ENCODE measurements at places on chromosomes 7 and 10.

DNA sequence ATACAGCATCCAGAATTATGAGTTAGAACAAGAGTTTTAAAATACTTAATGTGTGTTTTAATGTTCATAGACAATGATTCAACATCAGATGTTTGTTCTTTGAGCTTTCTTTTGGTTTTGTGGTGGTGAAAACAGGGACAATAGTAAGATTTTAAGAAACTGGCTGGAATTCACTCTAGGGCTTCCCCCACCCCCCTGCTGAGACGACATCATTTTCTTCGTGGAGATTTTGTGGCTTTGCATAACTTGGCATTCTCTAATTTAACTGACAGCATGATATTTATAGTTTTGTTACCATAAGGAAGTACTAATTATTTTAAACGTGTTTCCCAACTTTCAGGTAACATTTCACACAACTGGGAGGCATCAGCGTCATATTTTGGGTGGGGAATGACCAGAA lies 184.1 kb downstream of the BICC1 start:
- DNase-seq, result no peak

GRCh38 chr10:70952921-70953320 lies 64.6 kb upstream of the PCBD1 start:
- DNase-seq, result no peak

GRCh38 chr7:50156706-50157105 lies 63.7 kb upstream of the ZPBP start:
- no peak for DNase-seq

DNA sequence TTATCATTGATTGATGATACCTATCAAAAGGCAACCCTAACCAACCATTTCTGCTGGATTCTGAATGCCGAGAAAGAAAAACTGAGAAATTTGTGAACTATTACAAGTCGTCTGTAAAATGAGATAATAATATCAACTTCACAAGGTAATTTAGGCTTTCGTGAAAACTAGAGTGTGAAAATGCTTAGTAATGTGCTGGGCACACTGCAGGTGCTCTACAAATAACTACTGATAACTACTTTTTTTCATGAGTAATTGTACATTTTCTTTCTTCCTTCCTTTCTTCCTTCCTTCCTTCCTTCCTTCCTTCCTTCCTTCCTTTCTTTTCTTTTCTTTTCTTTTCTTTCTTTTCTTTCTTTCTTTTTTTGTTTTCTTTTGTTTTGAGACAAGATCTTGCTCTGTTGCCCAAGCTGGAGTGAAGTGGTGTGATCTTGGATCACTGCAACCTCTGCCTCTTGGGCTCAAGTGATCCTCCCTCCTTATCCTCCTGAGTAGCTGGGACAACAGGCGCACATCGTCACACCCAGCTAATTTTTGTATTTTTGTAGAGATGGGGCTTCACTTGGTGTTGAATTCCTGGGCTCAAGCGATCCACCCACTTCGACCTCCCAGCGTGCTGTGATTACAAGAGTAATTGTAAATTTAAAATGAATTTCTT lies 42.9 kb downstream of the BMPR1A start:
- no peak for DNase-seq

DNA sequence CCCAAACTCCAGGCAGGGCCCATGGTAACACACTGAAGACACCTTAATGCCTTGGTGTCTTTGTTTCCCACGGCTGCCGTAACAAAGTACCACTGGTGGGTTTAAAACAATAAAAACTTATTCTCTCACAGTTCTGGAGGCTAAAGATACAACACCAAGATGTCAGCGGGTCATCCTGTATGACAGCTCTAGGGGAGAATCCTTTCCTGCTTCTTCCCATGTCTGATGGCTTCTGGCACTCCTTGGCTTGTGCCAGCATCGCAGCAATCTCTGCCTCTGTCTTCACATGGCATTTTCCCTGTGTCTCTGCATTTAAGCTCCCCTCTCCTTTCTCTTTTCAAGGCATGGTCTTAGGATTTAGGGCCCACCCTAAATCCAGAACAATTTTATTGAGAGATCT lies 33.1 kb downstream of the PRSS2 start:
- no peak for DNase-seq

DNA sequence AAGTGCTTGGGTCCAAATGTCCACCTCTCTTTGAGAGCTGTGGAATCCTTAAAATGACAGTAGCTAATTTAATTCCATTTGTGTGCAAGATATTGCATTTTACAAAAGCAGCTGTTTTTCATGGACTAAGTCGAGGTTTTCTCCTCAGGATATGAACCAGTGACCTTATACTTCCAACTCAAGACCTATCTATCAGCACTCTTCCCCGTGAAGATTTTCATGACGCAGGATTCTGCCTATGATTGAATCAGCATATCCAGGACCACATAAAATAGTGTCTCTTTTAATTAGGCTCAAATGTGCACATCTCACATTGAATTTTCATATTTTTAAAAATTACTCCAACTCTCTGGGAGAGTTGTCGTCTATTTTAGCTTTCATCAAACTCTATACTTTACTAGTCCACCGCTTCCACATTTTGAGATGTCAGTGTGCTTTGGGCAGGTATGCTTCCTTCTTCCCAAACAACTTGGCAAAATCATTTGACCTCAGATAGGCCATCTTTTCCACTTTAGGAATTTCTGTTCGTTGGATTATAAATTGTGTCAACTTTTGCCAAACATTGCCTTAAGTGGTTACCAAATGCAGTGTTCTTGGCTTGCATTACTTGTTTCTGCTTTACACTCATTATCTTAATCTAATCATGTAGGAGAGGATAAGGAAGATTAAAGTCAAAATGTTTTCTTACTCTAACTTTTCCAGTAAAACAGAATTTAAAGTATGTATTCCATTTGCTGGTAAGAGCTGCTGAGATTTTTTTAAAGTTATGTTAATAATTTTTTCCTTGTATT lies 39.4 kb downstream of the SEMA3A start:
- DNase-seq, result peak; percentile 60

- peak; percentile 19 for DNase-seq
Measured at GRCh38 chr7:155291045-155291530, 6.6 kb upstream of the INSIG1 start.

GRCh38 chr7:2594599-2594998 lies 35.8 kb downstream of the IQCE start:
- DNase-seq, result no peak

DNA sequence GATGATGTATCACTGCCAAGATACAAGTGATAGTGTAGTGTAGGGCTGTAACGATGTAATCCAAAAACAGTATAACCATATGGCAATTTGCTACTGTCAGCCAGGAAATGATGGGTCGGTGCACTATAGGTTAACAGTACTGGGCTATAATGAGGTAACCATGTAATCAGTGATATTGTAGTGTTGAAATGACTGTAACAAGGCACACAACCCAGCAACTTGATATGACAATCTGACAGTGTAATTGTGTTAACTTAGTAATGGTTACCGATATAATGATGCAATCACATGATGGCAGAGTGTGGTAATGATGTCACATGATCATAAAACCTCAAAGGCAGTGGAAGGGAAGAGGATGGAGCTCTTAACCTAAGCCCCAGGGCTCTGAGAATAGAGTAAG lies 73.8 kb upstream of the SLF2 start:
- no peak for DNase-seq

DNA sequence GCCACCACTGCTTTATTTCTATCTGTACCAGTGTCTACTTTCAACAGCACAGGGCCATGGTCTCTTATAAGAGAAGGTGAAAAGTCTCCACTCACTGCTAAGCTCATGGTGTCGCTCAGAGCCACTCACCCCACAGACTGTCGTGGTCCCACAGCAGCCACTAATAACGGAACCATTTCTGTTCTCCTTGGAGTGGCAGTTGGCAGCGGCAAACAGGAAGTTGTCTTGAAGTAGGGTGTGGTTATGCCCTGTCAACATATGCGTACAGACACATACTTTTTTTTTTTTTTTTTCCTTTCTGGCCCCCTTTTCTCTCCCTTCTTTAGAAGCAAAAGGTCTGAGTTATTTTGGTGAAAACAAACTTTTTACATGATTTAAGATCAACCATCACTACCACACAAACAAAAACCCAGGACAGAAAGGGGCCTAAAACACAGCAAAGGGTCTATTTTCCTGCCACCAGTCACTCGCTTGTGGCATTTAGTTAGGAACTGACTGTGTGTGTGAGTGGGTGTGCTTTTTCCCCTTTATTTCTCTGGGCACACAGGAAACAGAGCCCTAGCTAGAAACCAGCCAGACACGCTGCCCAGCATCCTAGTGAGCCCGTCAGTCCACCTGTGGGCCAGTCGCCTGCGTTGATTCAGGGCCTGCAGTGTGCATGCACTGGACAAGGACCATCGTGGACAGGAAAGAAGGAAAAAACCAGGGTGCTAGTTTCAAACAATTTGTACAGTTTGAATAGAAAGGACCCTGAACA lies 96.7 kb upstream of the EFCAB10 start:
- no peak for DNase-seq

DNA sequence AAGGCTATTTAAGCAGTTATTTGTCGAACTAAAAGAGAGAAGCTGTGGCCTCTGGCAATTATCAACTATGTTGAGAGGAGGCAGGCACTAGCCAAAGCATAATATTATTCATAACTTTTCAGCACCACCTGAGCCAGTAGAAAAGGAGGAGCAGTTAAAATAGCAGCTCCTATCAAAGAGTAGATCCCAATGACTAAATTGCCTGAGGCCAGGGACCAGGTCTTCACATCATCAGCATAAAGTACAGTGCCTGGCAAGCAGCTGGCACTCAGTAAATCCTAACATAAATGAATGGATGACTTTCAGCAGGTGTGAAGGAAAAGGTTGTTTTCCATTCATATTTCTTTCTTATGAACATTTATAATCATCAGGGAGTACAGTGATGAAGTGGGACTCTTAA lies 309.0 kb upstream of the IMMP2L start:
- DNase-seq, result no peak

GRCh38 chr10:13684252-13684791 lies 97.6 kb downstream of the PRPF18 start:
- DNase-seq, result peak; percentile 17

DNA sequence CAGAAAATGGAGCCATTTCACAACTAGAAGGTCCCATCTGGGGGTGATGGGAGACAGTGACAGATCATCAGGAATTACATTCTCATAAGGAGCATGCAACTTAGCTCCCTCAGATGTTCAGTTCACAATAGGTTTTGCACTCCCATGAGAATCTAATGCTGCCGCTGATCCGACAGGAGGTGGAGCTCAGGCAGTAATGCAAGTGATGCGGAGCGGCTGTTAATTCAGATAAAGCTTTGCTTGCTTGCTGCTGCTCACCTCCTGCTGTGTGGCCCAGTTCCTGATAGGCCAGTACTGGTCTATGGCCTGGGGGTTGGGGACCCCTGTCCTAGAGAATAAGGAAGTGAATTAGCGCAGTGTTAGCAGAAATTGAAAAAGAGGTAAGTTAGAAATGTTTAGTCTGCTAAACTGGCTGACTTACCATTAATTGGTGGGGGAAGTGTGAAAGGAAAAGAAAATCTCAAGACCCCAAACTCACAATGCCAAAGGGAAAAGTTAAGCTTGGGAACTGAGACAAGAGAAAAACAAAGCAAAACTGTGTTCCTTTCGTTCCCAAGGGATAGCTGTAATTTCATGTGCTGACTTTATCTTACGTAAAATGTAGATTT lies 76.4 kb downstream of the LYZL2 start:
- DNase-seq, result no peak

DNA sequence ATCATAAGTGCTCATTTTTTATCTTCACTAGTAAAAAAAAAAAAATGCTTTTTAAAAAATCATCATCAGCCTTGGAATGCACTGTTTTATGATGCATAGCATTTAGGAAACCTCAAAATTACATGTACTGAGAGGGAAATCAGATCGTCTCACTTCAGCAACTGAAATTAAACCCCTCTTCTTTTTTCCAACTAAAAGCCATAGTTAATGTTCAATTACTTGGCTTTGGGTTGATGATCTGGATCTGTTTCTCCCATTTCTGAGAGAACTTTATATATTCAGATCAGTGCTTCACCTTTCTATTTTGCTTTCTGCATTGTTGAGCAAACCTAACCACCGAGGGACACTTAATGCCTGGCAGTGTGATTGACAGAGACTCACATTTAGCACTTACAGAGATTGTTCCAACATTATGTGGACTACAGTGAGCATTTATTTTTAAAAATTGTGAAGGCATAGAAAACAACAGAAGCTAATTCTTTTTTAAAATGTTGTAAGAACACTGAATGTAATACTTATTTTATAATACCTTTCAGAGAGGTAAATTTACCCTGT lies 678.4 kb downstream of the PHTF2 start:
- DNase-seq, result no peak

DNA sequence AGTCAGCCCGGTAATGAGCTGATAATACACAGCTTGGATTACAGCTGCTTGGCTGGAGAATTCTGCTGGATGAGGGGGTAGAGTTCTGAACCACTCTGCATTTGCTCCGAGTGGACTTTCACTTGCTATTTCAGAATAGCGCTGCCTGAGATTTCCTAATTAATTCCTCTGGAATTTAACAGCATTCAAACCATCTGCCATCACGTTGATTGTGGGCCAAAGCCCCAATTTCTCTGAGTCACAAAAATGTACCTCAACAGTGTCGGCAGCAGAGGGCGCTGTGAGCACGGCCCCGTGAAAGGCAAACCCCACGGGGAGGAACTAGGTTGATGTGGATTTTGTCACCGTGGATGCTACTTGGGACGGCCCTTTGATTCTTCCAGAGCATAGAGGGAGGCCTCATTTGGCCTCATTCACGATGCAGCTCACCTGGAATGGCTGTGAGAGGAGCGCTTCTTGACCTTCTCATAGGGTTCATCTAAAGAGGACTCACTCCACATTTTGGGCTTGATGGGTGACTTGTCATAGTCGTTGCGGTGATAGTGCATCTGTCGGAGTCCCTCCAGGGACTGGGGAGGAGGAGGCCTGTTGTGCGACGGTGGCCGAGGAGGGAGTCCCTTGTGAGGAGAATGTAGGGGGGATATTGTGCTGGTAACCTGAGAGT lies 73.3 kb downstream of the PRPF18 start:
- DNase-seq, result peak; percentile 35

GRCh38 chr10:35696392-35697287 lies 54.5 kb upstream of the FZD8 start:
- no peak for DNase-seq

GRCh38 chr10:74924251-74924963 lies 98.0 kb downstream of the KAT6B start:
- DNase-seq, result peak; percentile 97

DNA sequence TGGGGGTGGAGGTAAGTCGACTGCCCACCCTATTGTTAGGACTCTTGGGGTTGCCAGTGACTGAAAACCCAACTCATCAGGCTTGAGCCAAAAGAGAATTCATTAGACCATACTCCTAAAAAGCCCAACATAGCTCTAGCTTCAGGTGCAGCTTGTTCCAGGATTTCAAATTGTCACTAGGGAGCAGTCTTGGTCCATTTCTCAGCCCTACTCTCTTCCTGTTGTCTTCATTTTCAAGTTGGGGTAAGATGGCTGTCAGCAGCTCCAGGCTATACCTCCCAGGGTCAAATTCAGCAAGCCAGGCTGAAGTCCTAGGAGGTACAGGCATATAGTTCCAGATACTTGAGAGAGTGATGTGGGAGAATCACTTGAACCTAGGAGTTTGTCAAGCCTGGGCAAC lies 14.9 kb upstream of the COL13A1 start:
- peak; percentile 29 for DNase-seq

DNA sequence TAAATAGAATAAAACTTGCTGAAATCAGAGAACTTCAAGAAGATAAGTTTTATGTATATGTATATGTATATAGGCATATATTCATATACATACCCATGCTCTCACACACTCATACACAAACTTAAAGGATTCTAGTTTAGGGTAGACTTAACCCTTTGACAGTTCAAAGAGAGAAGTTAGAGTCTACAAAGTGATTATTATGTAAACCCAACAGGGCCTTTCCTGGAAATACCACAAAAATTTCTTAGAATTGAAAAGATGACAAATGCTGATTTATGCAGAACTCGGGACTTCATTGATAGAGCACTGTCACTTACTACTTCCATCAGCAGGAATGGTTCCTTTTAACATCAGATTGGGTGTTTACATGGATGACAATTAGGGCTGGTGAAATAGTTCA lies 763.5 kb downstream of the AUTS2 start:
- no peak for DNase-seq
